ENCODE measurements at places on chromosomes 4 and X. TPM values are rescaled to one million over a fixed set of nuclear protein-coding genes. Genes with fewer than 3 reads are reported as not detected.

NIPAL1 gene
- 1.6 TPM for total RNA-seq

HAND2 gene
- total RNA-seq = not detected

ASB12 gene
- total RNA-seq = 0.31 TPM

GRCh38 chr4:189974056-189974455 is 33.4 kb downstream of the FRG1 start:
- peak; percentile 8 for DNase-seq

GRCh38 chr4:37463033-37463856 is 218.7 kb downstream of the NWD2 start:
- DNase-seq = no peak

DNA sequence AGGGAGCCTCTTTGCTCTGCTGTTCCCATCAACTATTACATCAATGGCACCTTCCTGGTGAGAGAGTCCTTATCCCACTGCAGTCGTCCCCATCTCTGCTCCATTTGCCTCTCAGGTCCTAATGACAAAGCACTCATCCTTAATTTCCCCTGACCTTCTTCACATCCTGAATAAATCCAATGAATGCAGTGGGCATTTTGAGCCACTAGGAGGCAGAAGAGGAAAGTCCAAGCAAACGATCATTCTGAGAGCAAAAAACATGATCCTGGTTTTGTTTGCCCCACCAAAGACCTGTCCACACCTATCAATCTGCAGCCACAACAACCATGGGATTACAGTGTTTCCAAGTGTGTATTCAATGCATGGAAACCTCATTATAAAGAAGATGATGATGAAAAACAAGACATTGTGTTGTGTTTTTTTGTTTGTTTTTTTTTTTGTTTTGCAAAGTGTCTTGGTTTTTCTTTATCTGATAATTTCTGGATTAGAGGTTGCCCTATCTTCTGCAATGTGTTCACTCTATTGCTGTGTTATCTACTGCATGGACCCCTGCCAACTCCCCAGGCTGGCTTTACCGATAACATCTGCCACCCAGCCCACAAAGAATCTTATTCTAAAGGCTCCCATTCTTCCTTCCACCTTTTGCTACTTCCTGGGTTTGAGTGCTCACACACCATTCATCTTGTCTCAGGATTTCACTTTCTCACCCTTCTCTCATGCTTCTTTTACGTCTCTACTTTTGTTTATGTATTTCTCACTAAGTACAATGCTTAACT is 207.2 kb downstream of the NLGN4X start:
- peak; percentile 11 for DNase-seq

DNA sequence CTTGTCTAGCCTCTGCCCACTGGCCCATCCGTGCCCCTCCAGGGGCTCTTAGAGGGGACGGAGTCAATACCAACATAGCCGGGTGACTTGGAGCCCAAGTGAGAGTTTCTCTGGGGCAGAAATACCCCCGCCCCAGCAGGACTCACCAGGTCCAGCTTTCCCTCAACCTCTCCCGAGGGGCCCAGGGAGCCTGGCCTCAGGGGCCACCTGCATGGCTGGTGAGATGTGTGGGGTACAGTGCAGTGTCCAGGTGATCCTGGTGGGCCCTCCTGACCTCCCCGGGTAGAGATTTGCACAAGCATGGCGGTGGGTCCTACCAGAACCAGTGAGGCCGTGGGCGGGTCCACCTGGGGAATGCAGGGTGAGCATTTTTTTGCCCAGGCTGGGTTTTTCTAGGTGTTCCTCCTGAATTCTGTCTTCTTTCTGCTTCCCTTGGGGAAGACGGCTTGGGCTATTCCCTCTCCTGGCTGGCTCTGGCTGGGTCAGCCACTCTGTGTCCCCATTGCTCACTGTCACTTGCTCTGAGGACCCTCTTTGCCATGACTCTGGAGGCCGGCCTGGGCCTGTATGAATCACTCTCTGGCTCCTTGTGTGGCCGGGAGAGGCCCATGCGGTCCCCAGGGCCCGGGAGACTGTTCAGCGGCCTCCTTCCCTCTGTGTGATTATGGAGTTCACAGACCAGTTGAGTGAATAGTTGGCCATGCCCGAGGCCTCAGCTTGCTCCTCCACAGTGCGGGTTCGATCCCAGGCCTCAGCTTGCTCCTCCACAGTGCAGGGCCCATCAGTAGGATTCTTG is 71.0 kb upstream of the NKX1-1 start:
- no peak for DNase-seq

DNA sequence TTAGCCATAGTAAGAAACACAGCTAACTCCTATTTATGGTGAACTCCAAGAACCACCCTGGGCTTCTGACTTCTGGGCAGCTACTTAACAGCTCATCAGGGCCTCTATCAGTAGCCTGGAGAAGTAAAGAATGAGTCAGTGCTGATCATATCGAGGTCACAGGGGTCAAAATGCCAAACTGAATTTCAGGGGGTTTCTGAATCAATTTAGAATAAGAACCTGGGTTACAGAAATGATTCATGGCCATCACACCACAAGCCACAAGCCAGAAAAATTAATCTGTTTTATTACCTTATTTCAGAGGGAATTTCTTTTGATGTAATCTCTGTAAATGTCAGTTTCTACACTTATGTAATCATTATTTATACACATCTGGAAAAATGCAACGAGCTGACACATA is 64.4 kb downstream of the CHST7 start:
- peak; percentile 27 for DNase-seq

- DNase-seq = no peak
Observed at GRCh38 chrX:45750639-45751038, 550.0 kb upstream of the DIPK2B start.

DNA sequence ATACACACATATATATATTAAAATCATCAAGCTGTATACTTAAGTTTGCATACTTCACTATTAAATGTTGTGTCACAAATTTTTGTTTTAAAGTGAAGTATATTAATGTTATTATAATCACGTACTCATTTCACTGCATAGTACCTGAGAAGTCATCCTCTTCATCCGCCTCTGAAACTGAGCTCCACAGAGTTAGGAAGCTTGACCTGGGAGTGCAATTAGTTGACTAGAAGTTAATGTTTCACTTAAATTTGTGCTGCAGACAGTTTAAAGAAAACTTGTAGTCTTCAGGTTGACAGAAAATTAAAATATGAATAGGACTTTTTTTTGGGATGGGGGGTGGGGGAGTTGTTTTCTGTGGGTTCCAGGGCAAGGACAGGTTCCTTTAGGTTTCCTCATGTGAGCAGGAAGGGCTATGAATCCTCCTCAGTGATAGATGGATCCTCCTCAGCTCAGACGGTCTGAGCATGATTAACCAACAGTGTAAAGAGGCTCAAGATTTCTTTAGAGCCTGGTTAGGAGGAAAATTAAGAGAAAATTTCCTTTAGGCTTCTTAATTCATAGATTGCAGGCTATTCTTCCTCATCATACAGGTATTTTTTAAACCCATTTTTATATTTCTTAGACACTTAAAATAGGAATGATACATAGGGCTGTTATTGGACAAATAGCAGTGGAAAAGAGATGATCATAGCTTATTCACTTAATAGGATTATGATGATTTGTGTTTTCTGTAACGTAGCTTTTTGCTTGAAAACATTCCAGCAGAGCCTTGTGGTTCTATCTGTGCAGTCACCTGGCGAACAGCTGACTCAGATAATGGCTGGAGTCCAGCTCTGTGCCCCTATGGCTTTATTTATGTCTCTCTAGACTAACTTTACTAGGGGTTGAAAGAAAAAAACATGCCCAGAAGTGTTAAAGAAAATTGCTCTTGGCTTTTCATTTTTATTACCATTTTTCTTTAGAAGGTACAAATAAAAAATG is 102.7 kb downstream of the SLC4A4 start:
- DNase-seq = no peak

GRCh38 chrX:11755724-11756123 is 2.3 kb upstream of the MSL3 start:
- DNase-seq = no peak

- no peak for DNase-seq
Observed at GRCh38 chr4:157012781-157013180, 41.2 kb upstream of the PDGFC start.

DNA sequence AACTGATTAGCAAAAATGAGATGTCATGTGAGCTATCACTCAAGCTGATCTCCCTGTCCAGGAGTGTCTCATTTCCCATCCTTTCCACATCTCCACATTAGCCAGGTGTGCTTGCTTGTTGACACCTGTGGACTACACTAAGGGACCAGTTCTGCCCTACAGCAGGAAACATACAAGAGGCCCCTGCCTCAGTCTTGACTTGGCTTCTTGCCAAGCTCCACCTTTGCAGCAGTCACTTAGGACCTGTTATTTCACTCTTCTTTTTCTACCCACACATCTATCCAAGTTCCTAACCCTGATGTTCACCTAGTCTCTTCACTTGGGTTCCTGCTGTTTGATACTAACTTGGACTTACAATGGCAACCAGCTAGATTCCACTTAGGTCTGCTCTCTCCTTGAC is 13.2 kb downstream of the FRMD7 start:
- no peak for DNase-seq

DNA sequence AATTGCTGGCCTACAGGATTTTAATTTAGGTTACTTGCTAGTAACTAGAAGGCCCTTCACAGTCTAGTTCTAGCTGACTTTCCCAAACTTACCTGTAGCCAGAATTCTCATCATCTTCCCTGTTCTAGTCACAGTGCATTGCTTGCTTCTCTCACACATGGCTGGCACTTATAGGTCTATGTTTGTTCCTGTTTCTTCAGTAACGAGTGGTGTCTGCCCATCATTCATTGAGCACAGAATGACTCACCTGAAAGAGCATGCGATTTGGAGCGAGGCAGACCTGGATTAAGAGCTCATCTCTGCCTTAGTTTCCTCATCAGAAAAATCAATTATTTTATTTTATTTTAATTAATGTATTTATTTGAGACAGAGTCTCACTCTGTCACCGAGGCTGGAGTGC is 201.7 kb upstream of the ANK2 start:
- no peak for DNase-seq

- DNase-seq = no peak
Observed at GRCh38 chr4:113331811-113332210, 282.4 kb downstream of the ANK2 start.

GRCh38 chr4:73021634-73022033 is 47.9 kb downstream of the COX18 start:
- no peak for DNase-seq

DNA sequence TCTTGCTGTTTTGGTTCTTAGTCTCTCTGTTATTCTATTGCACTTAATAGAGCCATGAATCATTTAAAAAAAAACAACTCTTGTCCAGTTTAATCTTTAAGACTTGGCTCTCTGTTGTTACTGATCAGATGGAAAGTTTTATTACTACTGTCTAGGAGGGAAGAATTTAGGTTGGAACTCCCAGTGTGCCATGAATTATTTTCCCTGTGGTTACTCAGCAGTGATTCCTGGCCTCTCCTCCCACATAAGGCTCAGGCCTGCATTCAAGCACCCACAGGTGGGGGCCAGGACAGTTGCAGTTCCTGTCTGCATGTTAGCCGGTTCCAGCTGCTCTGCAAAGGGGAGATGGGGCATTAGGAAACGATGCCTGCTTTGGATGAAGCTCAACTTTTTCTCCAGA is 29.8 kb upstream of the ESX1 start:
- DNase-seq = no peak

- no peak for DNase-seq
Observed at GRCh38 chrX:148457279-148457678, 43.1 kb upstream of the AFF2 start.

DNA sequence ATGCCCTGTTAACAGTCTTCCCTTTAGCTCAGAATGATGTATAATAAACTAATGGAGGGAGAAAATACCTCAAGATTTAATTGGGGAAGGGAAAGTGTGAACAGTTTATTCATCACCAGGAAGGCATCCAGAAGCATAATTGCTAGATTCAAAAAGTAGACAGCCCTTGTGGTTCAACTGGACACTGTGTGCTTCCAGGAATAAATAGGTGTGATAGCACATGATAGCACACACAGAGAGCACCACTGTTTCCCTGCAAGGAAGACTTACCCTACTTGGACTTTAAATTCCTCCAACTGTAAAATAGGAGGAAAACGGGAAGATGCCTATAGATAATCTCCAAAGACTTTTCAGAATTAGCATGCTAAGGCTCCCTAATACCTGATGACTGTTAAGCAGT is 27.8 kb downstream of the SLC39A8 start:
- DNase-seq = no peak

- DNase-seq = no peak
Observed at GRCh38 chr4:3065551-3065950, 8.8 kb downstream of the HTT-AS start.

DNA sequence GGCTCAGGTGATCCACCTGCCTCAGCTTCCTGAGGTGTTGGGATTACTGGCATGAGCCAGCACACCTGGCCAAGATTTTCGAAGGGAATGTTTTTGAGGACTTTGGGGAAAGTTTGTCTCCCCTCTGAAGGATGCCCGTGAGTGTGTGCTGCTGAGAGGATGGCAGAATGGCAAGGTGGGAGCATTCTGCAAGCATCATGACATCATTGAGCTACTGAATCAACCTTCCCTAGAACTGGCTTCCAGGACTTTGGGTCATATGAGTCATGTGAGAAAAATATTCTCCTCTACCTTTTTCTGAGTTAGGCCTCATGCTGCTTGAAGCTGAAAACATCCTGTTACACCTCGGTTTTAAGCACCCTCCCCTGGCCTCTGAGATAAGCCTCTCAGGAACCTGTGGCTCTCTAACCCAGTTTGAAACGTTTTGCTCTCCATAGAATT is 31.0 kb downstream of the TMEM131L start:
- peak; percentile 62 for DNase-seq
